ENCODE measurements at places on chromosomes 6 and 20. TPM values are rescaled to one million over a fixed set of nuclear protein-coding genes. Genes with fewer than 3 reads are reported as not detected.

- H3K27ac ChIP-seq, result no peak overlapping the region
- no peaks in the 10 kb centered on the region for H3K27me3 ChIP-seq
- H3K4me3 ChIP-seq, result no peak overlapping the region
- H3K36me3 ChIP-seq, result peaks cover 39% of the 10 kb centered on the region
- H3K4me1 ChIP-seq, result no peaks in the 10 kb centered on the region
These were observed 312.3 kb downstream of the ESR1 start for GRCh38 chr6:152119831-152120230.

Gene PTCHD4
- total RNA-seq, result 4.1 TPM

- H3K36me3 ChIP-seq, result peaks cover 21% of the 10 kb centered on the region
- no peak overlapping the region for H3K27ac ChIP-seq
- H3K4me1 ChIP-seq, result no peaks in the 10 kb centered on the region
- H3K27me3 ChIP-seq, result no peaks in the 10 kb centered on the region
- H3K4me3 ChIP-seq, result no peak overlapping the region
These were observed 96.9 kb downstream of the MBOAT1 start for GRCh38 chr6:20115246-20115980.

- no peaks in the 10 kb centered on the region for H3K27me3 ChIP-seq
- H3K27ac ChIP-seq, result no peak overlapping the region
- no peak overlapping the region for H3K4me3 ChIP-seq
- no peaks in the 10 kb centered on the region for H3K36me3 ChIP-seq
- H3K4me1 ChIP-seq, result no peaks in the 10 kb centered on the region
These were observed 9.9 kb downstream of the CCDC167 start for GRCh38 chr6:37489697-37490336.

Gene ABCC10
- total RNA-seq, result 30.0 TPM

DNA sequence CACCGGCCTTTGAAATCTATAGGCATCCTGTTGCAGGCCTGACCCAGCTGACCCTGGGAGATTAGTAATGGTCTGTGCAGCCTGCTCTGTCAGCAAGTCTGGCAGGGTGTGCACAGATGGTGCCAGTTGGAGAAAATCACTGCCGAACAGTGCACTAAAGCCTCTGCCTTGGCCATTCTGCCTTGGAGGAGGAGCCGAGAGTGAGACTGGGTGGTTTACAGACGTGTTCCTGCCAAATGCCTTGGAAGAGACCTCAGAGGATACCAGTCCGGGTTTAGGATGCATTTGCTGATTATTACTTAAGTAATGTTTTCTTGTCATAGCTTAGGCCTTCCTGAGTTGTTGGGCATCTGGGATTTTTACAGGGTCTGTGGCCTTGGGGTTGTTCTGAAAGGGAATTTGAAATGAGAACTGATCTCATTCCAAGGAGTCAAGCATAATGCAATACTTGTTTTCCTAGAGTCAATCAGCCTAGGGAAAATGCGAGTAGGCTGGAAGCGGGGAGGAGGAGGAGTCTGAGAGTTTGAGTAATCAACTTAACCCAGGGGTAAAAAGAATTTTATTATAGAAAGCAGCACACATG lies 292.1 kb downstream of the SOX4 start:
- H3K27me3 ChIP-seq, result no peaks in the 10 kb centered on the region
- no peak overlapping the region for H3K27ac ChIP-seq
- peaks cover 10% of the 10 kb centered on the region for H3K4me1 ChIP-seq
- H3K36me3 ChIP-seq, result no peaks in the 10 kb centered on the region
- DNase-seq, result no peak

DNA sequence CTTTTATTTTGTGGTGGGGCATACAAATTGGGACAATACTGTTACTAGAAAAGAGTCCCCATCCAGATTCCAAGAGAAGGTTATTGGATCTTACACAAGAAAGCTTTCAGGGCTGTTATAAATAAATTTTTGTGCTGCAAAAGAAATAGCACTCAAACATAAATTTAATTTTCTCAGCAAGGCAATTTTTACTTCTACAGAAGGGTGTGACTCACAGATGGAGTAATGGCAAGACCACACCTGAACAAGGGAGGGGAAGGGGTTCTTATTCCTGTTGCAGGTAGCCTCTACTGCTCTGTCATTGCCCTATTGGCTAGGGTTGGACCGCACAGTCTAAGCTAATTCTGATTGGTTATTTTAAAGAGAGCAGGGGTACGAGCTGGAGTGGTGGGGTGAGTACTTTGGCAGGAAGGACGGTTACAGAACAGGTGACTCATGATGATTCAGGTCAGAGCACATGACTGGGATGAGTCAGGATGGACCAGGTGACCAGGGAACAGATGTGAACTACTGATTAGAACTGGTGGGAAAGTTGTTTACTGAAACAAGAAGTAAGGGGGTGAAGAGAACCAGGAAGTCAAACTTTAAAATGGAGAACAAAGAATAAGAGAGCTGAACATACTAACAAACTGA lies 41.1 kb downstream of the CNR1 start:
- no peaks in the 10 kb centered on the region for H3K4me1 ChIP-seq
- H3K27me3 ChIP-seq, result no peaks in the 10 kb centered on the region
- no peak overlapping the region for H3K4me3 ChIP-seq
- H3K36me3 ChIP-seq, result no peaks in the 10 kb centered on the region

GRCh38 chr20:57470212-57470522 lies 54.8 kb downstream of the CTCFL start:
- no peak overlapping the region for H3K27ac ChIP-seq
- no peaks in the 10 kb centered on the region for H3K27me3 ChIP-seq
- H3K36me3 ChIP-seq, result no peaks in the 10 kb centered on the region
- H3K4me3 ChIP-seq, result no peak overlapping the region

Gene SIRPD
- 0.78 TPM for total RNA-seq

DNA sequence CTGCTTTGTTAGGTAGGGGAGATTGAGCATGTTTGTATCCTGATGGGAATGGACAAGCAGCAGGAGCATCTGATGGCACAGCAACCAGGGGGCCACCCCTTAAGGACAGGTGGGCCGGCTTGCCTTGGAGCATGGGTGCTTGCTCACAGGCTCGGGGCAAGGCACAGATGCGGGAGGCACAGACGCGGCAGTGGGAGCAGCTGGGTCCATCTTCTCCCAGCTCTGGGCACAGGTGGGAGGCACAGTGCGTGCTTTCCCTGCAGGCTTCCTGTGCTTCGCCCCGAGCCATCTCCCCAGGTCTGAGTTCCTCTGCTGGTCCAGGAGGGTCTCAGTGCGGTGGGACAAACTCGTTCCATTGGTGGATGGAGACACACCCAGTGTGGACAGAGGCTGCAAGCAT lies 73.6 kb upstream of the BHLHE23 start:
- peaks cover 7% of the 10 kb centered on the region for H3K27me3 ChIP-seq
- no peaks in the 10 kb centered on the region for H3K36me3 ChIP-seq
- no peaks in the 10 kb centered on the region for H3K4me1 ChIP-seq
- peak; percentile 52 for DNase-seq
- no peak overlapping the region for H3K4me3 ChIP-seq
- H3K27ac ChIP-seq, result no peak overlapping the region

DNA sequence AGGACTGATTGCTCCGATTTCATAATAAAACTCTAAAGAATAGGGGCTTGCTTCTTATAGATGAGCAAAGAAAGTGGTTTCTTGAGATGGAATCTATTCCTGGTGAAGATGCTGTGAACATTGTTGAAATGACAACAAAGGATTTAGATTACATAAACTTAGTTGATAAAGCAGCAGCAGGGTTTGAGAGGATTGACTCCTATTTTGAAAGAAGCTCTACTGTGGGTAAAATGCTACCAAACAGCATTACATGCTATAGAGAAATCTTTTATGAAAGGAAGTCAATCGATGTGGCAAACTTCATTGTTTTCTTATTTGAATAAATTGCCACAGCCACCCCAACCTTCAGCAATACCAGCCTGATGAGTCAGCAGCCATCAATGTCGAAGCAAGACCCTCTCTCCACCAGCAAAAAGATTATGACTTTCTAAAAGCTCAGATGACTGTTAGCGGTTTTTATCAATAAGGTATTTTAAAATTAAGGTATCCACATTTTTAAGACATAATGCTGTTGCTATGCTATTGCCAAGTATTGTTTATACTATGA lies 12.7 kb upstream of the MTRF1L start:
- H3K36me3 ChIP-seq, result no peaks in the 10 kb centered on the region
- no peaks in the 10 kb centered on the region for H3K4me1 ChIP-seq
- no peaks in the 10 kb centered on the region for H3K27me3 ChIP-seq
- H3K27ac ChIP-seq, result no peak overlapping the region

GRCh38 chr6:129191235-129191634 lies 308.3 kb downstream of the LAMA2 start:
- no peak overlapping the region for H3K4me3 ChIP-seq
- no peak overlapping the region for H3K27ac ChIP-seq
- H3K36me3 ChIP-seq, result no peaks in the 10 kb centered on the region
- no peak for DNase-seq
- no peaks in the 10 kb centered on the region for H3K4me1 ChIP-seq

Gene MSH5
- 11.2 TPM for total RNA-seq

DNA sequence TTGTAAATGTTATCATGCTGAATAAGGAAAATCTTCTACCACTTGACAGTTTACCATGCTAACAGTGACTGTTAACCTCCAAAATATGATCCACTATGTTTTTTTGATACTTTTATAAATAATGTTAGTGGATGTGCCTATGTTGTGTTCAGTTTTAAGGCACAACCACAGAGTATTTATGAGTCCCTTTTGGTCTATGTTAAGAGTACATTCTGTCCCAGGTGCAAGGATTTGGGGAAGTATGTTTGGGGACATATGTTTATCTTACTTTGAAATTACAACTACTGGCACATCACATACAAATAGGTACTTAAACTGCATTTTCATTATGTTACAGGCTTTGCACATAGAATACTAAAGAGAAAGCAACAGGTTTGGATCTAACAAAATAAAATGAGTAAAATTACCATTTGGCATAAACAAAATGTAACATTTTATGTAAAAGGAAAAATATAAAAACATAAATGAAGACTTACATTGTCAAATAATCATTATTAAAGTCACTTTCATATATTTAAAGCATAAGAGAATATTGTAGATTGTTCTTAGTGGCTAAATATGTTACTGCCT lies 71.2 kb downstream of the SESN1 start:
- H3K27me3 ChIP-seq, result no peaks in the 10 kb centered on the region
- DNase-seq, result no peak
- no peaks in the 10 kb centered on the region for H3K4me1 ChIP-seq
- H3K36me3 ChIP-seq, result no peaks in the 10 kb centered on the region

GRCh38 chr6:7479801-7480266 lies 61.6 kb upstream of the DSP start:
- H3K4me1 ChIP-seq, result peaks cover 5% of the 10 kb centered on the region
- H3K27ac ChIP-seq, result no peak overlapping the region
- DNase-seq, result no peak

DNA sequence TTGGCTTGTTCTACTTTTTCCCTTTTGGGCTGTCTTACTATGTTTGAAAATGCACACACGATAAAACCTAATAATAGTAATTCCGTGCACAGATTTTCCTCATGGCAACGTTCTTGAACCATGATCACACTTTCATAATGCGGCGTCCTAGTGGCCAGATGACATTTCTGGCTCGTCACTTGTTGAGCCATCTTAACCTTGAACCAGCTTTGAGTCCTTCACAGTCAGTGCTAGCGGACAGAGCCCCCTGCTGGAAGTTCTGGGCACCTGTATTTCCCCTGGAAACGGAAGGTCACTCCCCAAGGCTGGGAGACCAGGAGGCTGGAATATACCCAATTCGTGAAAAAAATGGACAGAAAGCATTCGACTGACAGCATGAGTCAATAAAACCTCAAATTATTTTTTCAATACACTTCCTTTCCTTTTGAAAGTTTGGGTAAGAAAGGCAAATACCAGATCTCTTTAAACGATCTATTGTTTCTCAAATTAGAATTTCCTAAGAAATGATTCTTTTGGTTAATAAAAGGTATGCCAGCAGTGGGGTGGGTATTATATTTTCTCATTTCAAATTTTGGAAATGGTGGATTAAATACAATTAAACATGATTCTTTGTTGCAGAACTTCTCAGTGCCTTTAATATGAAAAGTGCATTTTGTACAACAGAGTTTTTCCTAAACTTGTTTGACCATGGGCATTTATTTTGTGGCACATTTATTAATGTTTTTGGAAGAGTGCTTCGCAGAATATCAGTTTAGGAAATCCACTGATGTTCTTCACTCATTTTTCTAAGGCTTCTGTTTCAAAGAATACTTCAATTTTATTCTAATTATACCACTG lies 542.3 kb downstream of the QKI start:
- H3K27ac ChIP-seq, result no peak overlapping the region
- H3K36me3 ChIP-seq, result no peaks in the 10 kb centered on the region
- no peaks in the 10 kb centered on the region for H3K4me1 ChIP-seq
- no peaks in the 10 kb centered on the region for H3K27me3 ChIP-seq
- no peak overlapping the region for H3K4me3 ChIP-seq

- H3K4me3 ChIP-seq, result no peak overlapping the region
- no peak for DNase-seq
- no peak overlapping the region for H3K27ac ChIP-seq
- H3K4me1 ChIP-seq, result no peaks in the 10 kb centered on the region
These were observed 71.6 kb downstream of the GPX5 start for GRCh38 chr6:28597217-28597835.

Gene CLDN20
- not detected for total RNA-seq

DNA sequence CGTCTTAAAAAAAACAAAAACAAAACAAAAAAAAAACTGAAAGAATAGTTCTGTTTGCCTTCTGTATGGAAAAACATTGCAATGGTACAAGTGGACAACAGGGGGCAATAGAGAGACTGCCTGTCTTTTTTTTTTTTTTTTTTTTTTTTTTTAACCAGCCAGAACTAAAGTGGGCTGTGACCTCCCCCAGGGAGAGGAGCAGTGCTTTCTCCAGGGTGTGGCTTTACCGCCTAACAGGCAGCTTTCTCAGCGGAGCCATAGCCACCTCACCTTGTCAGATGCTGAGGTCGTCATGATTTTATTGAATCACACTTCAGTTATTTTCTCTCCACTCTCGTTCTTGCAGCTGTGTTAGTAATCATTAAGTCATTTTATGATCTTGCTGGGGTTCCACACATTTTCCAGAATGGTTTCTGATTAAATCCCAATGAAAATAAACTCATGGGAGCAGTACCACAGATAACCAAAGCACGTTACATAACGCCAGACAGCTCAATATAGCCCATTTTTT lies 78.4 kb downstream of the GMPR start:
- DNase-seq, result no peak
- no peak overlapping the region for H3K27ac ChIP-seq
- no peaks in the 10 kb centered on the region for H3K27me3 ChIP-seq
- H3K4me3 ChIP-seq, result no peak overlapping the region
- H3K4me1 ChIP-seq, result peaks cover 23% of the 10 kb centered on the region

GRCh38 chr6:156279261-156279969 lies 497.8 kb upstream of the ARID1B start:
- no peak overlapping the region for H3K4me3 ChIP-seq
- no peaks in the 10 kb centered on the region for H3K27me3 ChIP-seq
- no peaks in the 10 kb centered on the region for H3K36me3 ChIP-seq
- DNase-seq, result no peak
- H3K27ac ChIP-seq, result no peak overlapping the region

- no peak overlapping the region for H3K27ac ChIP-seq
- DNase-seq, result no peak
- no peaks in the 10 kb centered on the region for H3K36me3 ChIP-seq
- H3K27me3 ChIP-seq, result no peaks in the 10 kb centered on the region
These were observed 13.1 kb upstream of the NT5DC1 start for GRCh38 chr6:116087437-116088027.
